Common myeloid progenitor, CD34-positive (primary cell): ENCODE measurements at places on chromosomes 11 and 22.

DNA sequence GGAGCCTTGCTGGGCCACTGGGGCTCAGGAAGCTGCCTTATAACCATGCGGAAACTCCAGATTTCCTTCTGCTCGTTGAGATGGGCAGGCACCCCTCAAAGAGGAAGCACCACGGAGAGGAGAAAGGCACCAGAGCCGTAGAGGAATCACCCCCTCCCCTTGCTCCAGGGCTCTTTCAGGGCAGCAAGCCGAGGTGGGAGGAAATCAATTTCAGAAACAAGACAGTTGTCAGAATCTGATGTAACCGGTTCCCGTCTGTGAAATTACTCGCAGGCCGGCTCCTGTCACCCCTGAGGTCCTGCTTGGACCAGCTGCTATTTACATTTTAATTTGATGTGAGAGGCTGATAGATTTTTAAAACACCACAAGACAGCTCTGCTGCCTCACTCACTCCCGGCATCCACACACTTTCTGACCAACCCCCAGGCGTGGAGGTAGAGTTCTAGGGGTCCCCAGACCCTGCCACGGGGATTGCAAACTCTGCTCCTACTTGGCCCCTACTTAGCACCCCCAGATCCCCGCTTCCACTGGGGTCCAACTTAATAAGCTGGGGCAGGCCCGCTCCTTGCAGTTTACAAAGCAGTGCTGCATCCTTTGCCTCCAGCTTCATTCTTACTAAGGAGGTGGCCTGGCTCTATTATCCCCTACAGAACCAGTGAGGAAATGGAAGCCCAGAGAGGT is 162.5 kb downstream of the CEP164 start:
- DNase-seq, result peak; percentile 85

GRCh38 chr11:117238221-117238620 is 5.8 kb downstream of the RNF214 start:
- no peak for DNase-seq

- no peak for DNase-seq
Measured at GRCh38 chr11:2675540-2675939, 24.3 kb downstream of the KCNQ1OT1 start.

GRCh38 chr11:134289789-134290188 is 13.6 kb downstream of the GLB1L3 start:
- DNase-seq, result no peak

- peak; percentile 37 for DNase-seq
Measured at GRCh38 chr11:90288212-90288821, 65.5 kb upstream of the CHORDC1 start.

- no peak for DNase-seq
Measured at GRCh38 chr11:110327508-110327907, 31.1 kb upstream of the RDX start.
